Activated naive CD4-positive, alpha-beta T cell treated with anti-CD3 and anti-CD28 coated beads, Interleukin-2, amount 50 U/mL, for 72 hours (primary cell): ENCODE measurements at places on chromosomes 7 and 10.

GRCh38 chr7:74275401-74275881 is 13.8 kb upstream of the CLIP2 start:
- no peak for DNase-seq

- no peak for DNase-seq
Observed at GRCh38 chr10:15344876-15345285, 26.2 kb downstream of the FAM171A1 start.

DNA sequence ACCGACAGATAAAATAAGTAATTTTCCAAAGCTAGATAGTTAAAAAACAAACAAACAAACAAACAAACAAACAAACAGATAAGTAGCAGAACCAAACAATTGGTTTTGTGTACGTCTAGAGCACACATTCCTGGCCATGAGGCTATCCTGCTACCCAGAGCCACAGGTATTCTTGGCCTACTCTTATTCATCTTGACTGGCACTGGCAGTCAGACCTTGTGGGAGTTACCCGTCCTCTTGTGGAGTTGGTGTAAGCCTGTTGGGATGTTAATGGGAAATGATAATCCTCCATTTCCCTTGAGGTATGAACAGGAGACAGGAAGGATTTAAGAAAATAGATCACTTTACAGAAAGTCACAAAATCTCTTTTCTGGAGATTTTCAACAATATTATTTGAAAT is 142.4 kb upstream of the MEOX2 start:
- no peak for DNase-seq

DNA sequence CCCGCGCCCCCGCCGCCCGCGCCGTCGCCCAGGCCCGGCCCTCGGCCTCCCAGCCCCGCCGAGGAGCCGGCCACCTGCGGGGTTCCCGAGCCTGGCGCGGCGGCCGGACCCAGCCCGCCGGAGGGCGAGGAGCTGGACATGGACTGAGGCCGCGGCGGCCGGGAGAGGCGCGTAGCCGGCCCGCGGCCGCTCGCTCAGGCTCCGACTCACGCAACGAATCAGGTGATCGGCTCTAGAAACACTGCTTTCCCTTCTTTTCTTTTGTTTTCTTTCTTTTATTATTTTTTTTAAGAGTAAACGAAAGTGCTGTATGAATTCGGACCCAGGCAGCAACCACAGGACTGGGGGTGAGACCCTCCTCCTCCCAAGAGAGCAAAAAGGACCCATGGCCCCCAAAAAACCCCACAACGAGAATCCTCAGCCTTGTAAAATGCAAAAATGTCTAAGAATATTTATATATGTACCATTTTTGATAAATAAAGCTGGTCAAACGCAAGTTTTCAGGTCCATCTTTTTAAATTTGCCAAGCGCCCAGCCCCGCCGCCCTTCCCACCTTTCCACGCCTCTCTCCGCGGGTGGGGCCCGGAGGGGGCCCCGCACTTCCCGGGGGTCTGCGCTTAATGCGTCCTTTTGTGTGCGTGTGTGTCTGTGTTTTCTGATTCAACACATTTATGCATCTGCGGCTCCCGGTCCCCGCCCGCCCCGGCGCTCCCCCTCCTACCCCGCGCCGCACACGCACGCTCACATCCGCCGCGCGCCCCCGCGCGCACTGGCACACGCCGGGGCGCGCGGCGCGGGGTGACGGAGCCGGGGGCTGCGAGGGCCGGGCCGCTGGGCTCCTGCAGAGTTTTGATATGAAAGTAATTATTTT is 4.4 kb downstream of the UNCX start:
- DNase-seq: no peak

DNA sequence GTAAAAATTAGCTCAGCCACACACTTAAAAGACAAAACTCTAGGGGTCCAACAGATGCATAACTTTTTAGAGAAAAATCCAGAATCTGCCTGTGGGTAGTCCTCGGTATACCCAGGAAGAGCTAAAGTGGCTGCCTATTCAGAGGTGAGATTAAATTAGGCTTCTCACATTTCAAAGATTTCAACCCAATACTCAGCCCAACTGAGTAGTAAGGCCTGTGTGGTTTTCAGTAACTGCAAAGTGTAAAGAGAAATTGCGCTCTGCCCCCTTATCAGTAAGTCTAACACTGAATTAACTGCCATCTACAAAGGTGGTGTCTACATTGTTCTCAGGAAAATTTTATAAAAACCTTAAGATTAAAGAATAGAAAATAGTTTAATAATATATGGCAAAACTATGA is 88.2 kb downstream of the ELMO1 start:
- DNase-seq: no peak

- DNase-seq: no peak
Observed at GRCh38 chr7:130409712-130410072, 29.4 kb downstream of the CPA1 start.

- DNase-seq: no peak
Observed at GRCh38 chr7:123864436-123864835, 19.5 kb downstream of the HYAL4 start.
